GM13976 (cell line): ENCODE measurements at places on chromosomes 1 and 21.

GRCh38 chr1:98342566-98342965 is 319.0 kb upstream of the SNX7 start:
- DNase-seq: no peak

- DNase-seq: no peak
Observed at GRCh38 chr1:108141621-108142020, 58.5 kb downstream of the SLC25A24 start.

DNA sequence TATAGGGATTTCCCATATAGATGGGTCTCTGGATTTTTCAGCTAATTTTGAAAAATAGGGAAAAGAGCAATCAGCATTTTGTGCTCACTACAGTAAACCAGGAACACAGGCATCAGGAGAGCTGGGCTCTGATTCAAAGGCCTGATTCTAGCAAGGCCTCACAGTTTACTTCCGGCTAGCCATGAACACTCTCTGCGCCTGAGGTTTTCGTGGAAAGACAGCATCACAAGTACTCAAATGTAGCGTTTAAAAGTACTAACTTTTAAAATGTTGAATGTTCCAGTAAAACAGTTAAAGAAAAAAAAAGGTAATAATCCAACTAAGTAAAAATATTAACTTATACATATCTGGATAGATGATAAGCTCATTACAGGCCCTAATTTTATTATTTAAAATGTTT is 120.6 kb downstream of the SLC45A1 start:
- no peak for DNase-seq

DNA sequence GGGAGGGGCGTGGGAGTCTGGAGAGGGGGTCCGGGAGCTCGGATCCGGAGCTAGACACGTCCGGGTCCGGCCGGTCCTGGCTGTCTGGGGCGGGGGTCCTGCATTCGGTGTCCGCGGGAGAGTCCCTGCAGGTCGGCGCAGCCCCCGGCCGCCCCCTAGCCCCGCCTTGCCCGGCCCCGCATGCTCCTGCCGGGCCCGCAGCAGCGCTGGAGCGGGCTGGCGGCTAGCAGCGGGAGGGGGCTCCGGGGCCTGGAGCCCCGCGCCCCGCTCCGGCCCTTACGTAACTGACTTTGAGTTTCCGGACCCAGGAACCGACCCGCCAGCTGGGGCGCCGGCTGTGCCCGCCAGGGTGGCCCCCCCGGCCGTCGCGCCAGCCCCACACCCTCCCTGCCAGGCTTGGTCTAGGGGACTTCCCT is 26.9 kb upstream of the EPB41 start:
- peak; percentile 58 for DNase-seq

DNA sequence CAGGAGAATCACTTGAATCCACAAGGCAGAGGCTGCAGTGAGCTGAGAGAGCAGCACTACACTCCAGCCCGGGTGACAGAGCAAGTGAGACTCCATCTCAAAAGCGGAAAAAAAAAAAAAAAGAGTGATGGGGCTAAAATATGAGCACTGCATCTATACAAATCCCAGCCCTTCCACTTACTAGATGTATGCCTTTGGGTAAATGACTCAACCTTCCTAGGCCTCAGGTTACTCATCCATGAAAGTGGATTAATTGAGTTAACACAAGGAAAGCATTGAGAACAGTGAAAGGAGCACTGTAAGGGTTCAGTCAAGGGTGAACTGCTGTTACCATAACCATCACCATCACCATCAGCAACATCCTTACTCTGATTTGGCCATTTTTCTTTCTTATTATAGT is 226.4 kb upstream of the C8B start:
- DNase-seq: no peak

DNA sequence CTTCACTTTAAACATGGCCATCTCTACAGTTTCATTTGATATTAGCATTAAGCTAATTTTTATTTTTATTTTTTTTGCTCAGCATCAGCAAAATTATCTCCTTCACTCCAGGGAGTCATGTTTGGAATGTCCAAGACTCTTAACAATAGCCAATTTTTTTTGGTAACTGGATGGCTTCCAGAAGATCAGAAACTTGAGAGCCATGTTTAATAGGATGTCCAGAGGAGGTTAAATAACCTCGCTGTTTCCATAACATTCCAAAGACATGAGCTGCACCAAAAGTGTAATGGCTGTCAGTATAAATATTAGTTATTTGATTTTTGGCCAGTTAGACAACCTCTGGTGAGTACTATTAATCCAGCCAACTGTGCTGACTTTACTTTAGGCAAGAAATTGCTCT is 80.7 kb downstream of the DNTTIP2 start:
- no peak for DNase-seq

DNA sequence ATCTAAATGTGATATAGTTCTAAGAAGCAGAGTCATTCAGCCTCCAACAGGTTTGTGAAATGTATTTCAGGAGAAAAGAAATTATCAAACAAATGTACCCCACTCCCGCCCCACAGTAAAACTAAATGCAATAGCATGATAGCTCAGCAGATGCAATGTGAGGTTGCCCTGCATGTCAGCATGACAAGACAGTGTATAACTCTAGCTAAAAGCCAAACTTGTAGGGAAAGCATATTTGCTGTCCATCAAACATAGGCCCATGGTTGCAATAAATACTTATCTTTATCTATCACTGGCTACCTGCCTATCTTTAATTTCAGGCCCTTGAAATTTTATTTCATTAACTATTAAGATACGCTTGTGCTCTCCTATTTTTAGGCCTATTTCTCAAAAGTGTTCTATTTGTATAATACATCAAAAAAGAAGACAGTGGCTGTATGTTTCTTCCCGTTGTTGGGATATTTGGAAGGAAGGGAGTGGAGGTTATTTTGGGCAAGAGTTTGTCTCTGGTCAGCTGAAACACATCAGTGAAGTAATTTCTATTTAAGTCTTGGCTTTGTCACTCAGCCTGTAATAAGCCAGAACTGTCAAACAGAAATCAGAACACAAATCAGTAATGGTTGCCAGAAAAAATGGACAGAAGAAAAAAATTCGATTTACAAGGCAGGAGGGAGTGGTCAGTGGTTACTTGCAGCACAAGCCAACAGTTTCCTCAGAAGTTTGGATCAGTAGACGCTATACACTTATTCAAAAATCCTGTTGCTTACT is 307.4 kb upstream of the ADGRL2 start:
- no peak for DNase-seq

DNA sequence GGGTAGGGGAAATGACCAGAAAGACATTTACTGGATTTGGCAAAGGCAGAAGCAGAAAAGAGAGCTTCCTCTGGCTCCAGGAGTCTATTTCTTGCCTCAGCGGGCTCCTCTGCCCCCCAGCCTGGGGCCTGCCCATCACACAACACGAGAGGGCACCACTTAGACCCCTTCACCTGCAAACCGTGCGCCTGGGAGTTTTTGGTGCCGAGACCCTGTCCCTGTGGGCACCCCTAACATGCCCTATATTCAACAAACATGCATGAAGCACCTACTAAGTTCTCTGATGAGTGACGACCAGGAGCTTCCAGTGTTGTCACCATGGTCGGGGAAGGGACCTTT is 18.8 kb downstream of the IL6R start:
- DNase-seq: no peak

DNA sequence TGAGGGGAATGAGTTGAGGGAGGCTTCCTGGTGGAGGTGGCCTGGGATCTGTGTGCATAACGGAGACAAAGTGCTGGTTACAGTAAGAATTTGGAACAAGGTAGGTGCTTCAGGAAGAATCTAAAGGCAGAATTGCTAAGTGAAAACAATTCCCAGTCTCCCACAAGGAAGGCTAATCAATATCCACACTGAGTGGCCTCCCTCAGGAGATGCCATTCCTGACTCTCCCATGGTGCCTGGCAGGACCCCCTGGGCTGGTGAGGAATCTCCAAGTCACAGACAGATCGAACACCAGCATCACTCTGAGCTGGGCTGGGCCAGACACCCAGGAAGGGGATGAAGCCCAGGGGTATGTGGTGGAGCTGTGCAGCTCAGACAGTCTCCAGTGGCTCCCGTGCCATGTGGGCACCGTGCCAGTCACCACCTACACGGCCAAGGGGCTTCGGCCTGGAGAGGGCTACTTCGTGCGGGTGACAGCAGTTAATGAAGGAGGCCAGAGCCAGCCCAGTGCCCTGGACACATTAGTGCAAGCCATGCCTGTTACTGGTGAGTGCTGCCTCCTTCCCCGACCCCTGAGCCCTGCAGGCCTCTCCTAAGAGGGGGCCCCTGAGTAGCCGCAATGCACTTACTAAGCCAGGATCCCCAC is 30.7 kb downstream of the IGFN1 start:
- DNase-seq: no peak

- no peak for DNase-seq
Observed at GRCh38 chr1:245056913-245057312, 97.9 kb upstream of the KIF26B start.

- no peak for DNase-seq
Observed at GRCh38 chr1:3533067-3534048, 78.0 kb downstream of the MEGF6 start.

GRCh38 chr1:65059930-65060538 is 88.0 kb upstream of the AK4 start:
- DNase-seq: no peak

DNA sequence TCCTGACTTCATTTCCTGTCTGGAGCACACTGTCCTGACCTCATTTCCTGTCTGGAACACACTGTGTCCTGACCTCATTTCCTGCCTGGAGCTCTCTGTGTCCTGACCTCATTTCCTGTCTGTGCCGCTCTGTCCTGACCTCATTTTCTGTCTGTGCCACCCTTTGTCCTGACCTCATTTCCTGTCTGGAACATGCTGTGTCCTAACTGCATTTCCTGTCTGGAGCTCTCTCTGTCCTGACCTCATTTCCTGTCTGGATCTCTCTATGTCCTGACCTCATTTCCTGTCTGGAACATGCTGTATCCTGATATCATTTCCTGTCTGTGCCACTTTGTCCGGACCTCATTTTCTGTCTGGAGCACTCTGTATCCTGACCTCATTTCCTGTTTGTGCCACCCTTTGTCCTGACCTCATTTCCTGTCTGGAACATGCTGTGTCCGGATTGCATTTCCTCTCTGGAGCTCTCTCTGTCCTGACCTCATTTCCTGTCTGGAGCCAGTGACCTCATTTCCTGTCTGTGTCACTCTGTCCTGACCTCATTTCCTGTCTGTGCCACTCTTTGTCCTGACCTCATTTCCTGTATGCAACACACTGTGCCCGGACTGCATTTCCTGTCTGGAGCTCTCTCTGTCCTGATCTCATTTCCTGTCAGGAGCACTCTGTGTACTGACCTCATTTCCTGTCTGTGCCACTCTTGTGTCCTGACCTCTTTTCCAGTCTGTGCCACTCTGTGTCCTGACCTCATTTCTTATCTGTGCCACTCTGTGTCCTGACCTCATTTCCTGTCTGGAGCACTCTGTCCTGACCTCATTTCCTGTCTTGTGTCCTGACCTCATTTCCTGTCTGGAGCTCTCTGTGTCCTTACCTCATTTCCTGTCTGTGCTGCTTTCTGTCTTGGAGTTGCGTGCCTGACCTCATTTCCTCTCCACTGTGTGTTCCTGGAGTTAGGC is 27.6 kb downstream of the SKI start:
- DNase-seq: peak; percentile 70

DNA sequence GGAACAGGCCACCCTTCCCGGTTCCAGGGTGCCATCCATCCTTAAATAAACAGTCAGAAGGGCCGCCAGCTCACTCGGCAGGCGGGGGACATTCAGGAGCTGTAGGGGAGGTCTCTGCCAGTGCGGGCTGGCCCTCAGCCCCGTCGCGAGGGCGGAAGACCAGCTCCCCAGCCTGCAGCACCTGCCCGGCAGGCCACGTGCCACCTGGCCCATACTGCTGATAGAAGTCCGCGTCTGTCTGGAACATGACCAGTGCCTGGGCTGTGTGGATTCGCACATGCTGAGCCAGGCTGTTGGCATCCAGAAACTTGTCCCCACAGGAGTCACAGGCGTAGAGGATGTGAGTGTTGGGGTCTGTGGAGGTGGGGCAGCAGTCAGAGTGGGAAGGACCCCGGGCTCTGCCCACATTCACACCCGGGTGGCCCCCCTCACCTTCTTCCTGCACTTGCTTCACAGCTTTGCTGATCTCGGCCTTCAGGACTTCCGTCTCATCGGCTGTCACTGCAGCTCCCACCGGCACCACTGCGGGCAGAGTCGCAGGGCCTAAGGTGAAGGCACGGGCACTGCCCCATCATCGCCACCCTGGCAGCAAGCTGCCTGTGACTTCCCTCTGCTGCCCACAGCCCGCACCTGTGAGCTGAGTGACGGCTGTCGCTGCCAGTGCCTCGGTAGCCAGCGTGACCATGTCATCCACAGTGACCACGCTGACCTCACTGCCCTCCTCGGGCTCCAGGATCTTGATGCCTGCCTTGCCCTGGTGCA is 33.8 kb downstream of the ZBTB17 start:
- DNase-seq: peak; percentile 28

DNA sequence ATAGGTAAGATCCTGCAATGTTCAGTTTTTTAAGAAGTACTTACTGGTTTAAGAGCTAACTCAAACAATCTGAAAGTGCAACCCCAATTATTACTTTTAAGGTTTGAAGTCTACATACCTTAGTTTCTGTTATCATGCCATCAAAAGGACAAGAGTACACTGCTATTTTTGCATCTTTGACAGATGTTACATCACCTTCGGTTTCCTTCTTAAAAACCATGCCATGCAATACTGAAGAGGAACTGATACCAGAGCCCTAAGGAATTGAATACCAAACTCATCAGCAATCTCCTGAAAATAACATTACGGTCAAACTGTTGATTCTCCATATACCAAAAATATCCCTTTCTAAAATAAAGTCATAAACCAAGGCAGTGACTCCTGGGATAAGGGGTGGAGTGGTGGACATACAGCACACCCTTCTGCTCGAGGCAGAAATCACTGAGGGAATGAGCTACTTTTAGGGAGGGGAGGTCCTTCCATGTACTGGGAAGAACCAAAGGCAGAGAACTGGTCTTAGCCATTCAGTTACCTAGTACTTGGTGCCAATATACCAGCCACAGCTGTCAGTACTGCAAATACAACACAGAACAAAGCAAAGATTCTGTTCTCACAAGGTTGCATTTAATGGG is 8.5 kb downstream of the CCT8 start:
- DNase-seq: peak; percentile 47

DNA sequence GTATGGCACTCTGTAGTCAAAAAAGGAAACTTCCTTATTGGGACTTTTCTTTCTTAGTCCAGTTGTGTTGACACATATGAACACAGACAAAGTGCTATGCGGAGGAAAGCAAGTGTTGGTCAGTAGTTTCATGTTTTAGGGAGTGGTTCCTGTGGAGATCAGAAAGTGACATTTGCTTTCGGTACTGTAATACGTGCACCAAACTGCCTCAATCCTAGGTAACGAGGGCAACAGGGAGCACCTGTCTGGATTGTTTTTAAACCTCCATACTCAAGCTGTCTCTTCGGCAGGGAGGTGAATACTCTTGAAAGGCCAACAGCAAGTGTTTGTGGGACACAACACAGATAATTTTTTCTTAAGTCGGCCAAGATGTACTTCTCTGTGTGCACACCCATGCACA is 9.1 kb downstream of the RHOU start:
- DNase-seq: no peak

DNA sequence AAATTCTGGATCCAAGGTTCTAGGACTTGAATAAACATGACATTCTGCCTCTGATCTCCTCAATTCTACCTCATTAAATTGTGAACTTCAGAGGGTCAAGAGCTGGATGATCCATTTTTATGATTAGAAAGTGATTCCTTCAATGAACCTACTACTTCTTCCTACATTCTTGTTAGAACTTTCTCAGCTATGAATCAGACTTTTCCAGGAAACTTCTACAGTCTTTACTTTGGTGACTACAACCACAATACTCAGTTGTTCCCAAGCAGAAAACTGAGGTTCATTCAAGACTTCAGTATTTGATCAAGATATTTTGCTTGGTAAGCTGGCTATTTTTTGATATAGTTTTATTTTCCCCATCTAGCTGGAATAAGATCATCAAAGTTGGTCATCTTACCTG is 51.4 kb downstream of the CDC7 start:
- no peak for DNase-seq
